ENCODE measurements at places on chromosomes 11 and 22.

GRCh38 chr11:34750692-34751405, 130.0 kb downstream of the EHF start:
- no peaks in the 10 kb centered on the region for H3K36me3 ChIP-seq
- H3K27me3 ChIP-seq = no peaks in the 10 kb centered on the region
- no peak overlapping the region for H3K27ac ChIP-seq

DNA sequence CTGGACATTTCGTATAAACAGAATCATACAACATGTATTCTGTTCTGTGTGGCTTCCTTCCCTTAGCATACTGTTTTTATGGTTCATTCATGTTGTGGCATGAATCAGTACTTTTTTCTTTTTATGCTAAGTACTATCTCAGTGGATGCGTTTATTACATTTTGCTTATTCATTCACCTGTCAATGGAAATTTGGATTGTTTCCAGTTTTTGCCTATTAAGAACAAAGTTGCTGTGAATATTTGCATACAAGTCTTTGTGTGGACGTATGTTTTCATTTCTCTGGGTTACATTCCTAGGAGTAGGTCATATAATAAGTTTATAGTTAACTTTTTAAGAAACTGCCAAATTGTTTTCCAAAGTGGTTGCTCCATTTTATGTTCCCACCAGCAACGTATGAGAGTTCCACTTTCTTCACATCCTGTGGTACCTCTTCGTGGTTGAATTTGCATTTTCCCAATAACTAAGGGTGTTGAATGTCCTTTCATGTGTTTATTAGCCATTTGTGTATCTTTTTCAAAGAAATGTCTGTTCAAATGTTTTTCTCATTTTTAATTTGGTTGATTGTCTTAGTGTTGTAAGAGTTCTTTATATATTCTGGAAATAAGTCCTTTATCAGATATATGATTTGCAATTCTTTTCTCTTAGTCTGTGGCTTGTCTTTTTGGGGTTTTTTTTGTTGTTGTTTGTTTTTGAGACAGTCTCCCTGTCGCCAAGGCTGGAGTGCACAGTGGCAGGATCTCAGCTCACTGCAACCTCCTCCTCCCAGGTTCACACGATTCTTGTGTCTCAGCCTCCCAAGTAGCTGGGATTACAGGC, 46.0 kb upstream of the MICAL2 start:
- no peaks in the 10 kb centered on the region for H3K36me3 ChIP-seq
- no peaks in the 10 kb centered on the region for H3K27me3 ChIP-seq
- no peak overlapping the region for H3K27ac ChIP-seq

DNA sequence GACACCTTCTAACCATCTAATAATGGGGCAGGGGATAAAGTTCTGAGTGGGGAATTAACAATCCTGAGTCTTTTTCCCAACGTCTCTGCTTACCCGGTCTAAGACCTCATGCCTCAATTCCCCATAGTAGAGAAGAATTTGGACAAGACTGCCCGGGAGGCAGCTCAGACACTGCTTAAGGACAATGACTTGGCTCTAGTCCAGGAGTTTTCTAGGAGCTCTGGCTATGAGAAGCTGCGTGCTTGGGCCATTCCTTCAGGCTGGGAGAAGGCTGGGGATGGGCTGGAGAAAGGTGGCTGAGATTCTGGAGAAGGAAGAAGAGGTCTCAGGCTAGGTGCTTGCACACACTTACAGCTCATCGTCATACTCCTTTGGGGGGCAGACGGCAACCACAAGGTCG, 19.8 kb upstream of the ABCC8 start:
- H3K4me3 ChIP-seq = no peak overlapping the region
- H3K27me3 ChIP-seq = no peaks in the 10 kb centered on the region
- no peaks in the 10 kb centered on the region for H3K36me3 ChIP-seq
- DNase-seq = no peak
- no peak overlapping the region for H3K27ac ChIP-seq

DNA sequence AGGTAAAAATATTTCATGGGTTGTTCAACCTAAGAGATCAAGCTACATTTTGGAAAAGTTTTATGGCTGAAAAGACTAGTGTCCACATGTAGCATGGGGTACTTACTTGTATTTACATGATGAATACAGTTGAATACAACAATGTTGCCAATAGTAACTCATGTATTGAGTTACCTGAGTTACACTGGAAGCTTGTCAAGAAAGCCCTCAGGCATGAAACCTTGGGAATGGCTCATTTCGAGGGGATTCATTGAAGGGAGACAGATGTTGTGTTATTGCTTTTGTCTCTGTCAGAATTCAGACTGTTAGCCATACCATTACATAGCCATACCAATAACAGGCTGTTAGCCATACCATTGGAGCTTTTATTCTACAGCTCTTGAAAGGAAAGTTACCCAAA, 9.2 kb downstream of the OR51F2 start:
- H3K4me1 ChIP-seq = no peaks in the 10 kb centered on the region
- no peak for DNase-seq
- no peak overlapping the region for H3K4me3 ChIP-seq

DNA sequence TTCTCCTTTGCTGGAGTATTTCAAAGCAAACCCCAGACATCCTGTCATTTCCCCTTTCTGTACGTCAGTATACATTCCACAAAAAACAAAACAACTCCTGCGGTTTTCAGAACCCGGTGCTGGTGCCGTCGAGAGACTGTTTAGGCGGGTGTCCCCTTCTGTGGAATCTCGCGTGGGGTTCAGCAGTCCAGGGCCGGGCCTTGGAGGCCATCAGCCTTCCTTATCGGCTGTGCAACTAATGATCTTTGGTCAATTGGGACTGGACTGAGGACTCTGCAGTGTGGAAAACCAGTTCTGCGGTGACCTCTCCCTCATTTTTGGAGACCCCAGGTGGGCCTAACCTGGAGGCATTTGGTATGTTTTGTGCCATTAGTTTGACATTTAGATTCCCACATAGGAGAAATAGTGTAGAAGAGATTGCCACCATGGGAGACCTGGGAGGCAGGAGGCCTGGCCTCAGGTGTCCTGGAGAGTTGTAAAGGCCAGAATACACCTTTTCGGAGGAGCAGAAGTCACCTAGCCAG, 84.4 kb downstream of the TBC1D22A start:
- H3K4me1 ChIP-seq = peaks cover 4% of the 10 kb centered on the region
- H3K27ac ChIP-seq = no peak overlapping the region
- no peak for DNase-seq
- H3K27me3 ChIP-seq = no peaks in the 10 kb centered on the region
- no peaks in the 10 kb centered on the region for H3K36me3 ChIP-seq

DNA sequence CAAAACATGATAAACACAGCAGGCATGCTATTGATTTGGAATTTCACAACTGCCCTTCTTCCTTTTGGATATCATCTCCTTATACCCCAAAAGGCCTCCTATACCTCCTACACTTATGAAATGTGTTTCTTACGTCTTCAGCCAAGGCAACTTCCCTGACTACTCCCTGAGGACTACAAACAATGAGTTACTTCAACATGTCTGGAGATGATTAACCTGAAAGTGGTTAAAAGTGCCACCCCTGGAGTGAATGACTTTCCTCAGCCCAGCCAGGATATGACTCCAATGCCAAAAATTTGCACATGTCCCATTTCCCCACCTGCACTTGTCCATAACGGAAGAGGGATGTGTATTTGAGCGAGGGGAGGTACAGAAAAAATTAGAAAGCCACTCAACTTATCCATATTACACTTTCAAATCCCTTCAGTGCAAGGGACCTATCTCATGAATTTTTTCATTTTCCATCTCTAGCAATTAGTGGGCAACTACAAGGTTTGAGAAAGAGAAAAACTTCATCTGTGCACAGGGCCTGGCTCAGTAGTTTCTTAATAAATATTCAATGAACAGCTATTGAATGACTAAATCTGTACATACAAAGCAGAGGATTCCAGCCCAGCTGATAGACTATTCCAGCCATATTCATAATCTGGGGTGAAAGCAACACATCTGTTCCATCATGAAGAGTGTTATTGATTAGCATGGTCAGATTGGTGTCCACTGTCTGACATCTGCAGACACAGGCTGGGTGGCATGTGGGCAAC, 36.8 kb downstream of the KIRREL3 start:
- no peak for DNase-seq
- H3K27me3 ChIP-seq = peaks cover 8% of the 10 kb centered on the region
- no peaks in the 10 kb centered on the region for H3K4me1 ChIP-seq
- no peaks in the 10 kb centered on the region for H3K36me3 ChIP-seq
- no peak overlapping the region for H3K4me3 ChIP-seq

- no peaks in the 10 kb centered on the region for H3K36me3 ChIP-seq
- no peak overlapping the region for H3K4me3 ChIP-seq
- H3K27me3 ChIP-seq = no peaks in the 10 kb centered on the region
- DNase-seq = no peak
These were observed 2.7 kb downstream of the GNAZ start for GRCh38 chr22:23072911-23073491.

- H3K27me3 ChIP-seq = no peaks in the 10 kb centered on the region
- H3K4me1 ChIP-seq = no peaks in the 10 kb centered on the region
- H3K4me3 ChIP-seq = no peak overlapping the region
- H3K27ac ChIP-seq = no peak overlapping the region
- no peak for DNase-seq
These were observed 21.1 kb downstream of the FXYD6 start for GRCh38 chr11:117855186-117855845.

DNA sequence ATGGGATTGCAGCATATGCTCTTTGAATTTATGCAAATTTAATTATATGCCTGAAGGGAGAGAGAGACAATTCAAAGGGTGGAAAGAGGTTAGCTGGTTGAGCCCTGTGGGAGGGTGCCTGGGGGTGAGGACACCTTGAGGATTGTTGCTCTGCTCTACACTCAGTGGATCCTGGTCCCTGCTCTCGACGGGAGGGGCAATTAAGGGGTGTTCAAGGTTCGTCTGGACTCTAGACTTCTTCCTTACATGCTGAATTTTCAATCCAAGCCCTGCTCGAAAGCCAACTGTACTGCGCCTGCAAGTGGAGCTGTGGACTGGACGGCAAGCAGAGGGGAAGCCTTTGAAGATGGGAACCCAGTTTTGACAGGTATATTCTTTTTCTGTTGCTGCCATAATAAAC, 15.5 kb upstream of the OR5M11 start:
- H3K4me1 ChIP-seq = no peaks in the 10 kb centered on the region
- H3K27me3 ChIP-seq = no peaks in the 10 kb centered on the region
- no peak overlapping the region for H3K27ac ChIP-seq
- no peak overlapping the region for H3K4me3 ChIP-seq

- no peaks in the 10 kb centered on the region for H3K4me1 ChIP-seq
- DNase-seq = no peak
- H3K36me3 ChIP-seq = no peaks in the 10 kb centered on the region
- no peak overlapping the region for H3K4me3 ChIP-seq
These were observed 93.6 kb downstream of the MTNR1B start for GRCh38 chr11:93063086-93063485.

DNA sequence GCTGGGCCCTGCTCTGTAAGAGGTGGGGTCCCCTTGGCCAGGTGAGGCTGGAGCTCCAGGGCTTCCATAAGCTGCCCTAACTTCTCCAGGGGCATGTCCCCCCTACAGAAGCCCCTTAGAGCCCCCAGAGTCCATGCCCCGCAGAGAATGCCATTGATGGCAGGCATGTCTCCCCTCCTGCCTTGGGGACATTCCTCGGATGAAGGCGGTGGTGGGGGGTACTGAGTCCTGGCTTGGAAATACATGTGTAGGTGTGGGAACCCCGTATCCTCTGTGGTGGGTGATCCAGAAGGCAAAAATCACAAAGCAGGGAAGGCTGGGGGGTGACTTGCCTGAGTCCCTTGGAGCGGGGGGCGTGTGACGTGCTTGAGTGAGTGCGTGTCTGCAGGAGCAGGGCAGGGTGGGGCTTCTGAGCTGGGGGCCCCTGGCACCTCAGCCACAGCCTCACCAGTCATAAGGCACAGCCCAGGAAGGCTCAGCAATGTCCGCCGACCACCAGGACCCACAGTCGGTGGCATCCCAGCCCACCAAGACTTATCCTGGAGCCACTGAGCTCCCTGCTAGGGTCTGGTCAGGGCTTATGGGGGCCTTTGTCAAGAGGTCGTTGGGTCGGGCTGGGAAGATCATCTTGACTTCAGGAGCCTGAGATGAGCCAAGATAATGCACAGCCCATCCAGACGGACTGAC, 69.8 kb upstream of the KCNQ1OT1 start:
- no peak overlapping the region for H3K4me3 ChIP-seq
- no peaks in the 10 kb centered on the region for H3K27me3 ChIP-seq
- peaks cover 28% of the 10 kb centered on the region for H3K4me1 ChIP-seq

DNA sequence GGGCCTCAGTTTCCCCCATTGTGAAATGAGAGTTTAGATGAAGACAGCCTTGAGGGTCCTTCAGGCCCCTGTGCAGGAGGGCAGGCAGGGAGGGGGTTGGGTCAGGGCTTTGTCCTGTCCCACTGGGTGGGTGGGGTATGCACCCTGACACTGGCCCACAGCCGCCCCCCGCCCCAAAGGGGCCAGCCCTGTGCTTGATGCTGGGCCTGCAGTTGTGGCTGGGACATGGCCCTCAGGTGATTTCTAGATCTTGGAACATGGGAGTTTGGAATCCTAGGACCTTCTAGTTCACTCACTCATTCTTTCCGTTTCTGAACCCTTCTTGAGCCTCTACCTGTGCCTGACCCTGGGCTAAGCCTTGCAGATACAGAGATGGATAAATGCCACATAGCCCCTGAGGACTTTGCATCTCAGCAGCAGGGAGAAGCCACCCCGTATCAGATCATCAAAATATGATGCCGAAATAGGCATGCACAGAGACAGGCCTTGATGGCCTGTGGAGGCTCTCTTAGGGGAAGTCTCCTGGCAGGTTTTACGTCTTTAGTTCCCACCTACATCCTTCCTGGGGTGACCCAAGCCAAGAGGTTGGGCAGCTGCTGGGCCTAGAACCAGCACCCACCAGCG, 76.0 kb downstream of the FBLN1 start:
- no peak overlapping the region for H3K4me3 ChIP-seq
- H3K36me3 ChIP-seq = no peaks in the 10 kb centered on the region
- DNase-seq = no peak
- no peaks in the 10 kb centered on the region for H3K27me3 ChIP-seq
- no peak overlapping the region for H3K27ac ChIP-seq

DNA sequence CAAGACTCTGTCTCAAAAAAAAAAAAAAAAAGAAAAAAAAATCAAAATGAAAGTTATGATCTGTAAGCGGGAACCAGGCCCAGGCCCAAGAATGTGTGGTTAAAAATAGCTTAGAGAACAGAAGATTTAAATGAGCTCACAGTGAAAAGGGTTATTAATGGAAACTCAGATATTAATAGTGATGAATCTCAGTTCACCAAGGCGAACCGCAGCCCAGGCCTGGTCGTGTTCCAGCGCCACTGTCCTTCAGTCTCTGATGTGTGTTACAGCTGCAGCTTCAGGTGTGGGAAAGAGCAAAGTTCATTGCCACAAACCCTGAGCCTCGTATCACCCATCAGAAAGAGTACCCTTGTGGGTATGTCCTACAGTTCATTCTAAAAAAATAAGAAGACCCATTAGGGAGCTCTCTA, 107.1 kb downstream of the GAB2 start:
- H3K27ac ChIP-seq = no peak overlapping the region
- H3K27me3 ChIP-seq = no peaks in the 10 kb centered on the region
- H3K4me1 ChIP-seq = peaks cover 5% of the 10 kb centered on the region
- no peak overlapping the region for H3K4me3 ChIP-seq

- DNase-seq = no peak
- peaks cover 15% of the 10 kb centered on the region for H3K4me1 ChIP-seq
- peak overlapping the region; percentile 90 for H3K4me3 ChIP-seq
- H3K27me3 ChIP-seq = no peaks in the 10 kb centered on the region
- peaks cover 7% of the 10 kb centered on the region for H3K36me3 ChIP-seq
These were observed 862 bp upstream of the CENATAC start for GRCh38 chr11:118996926-118997626.
